ENCODE measurements at places on chromosomes 16 and 17.

GRCh38 chr16:69315486-69316311 lies 4.5 kb downstream of the VPS4A start:
- no peak for DNase-seq

DNA sequence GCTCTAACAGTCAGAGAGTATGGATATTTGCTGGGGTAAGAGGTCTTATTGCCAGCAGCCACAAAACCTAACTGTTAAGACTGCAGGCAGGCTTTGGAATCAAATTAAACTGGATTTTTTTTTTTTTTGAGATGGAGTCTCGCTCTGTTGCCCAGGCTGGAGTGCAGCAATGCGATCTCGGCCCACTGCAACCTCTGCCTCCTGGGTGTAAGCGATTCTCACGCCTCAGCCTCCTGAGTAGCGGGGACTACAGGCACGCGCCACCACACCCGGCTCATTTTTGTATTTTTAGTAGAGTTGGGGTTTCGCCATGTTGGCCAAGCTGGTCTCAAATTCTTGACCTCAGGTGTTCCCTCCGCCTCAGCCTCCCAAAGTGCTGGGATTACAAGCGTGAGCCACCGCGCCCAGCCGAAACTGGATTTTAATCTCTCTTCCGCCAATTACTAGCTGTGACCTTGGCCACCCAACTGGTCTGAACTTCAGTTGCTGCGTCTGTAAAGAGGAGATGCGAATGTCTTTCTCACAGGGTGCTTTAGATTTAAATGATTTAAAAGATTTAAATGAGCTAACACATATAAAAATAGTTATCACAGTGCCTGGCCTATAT lies 842 bp downstream of the MRPL10 start:
- DNase-seq: peak; percentile 17

- DNase-seq: no peak
These were observed 473.6 kb upstream of the ASIC2 start for GRCh38 chr17:33766721-33767120.

- DNase-seq: no peak
These were observed 31.5 kb downstream of the ZFHX3 start for GRCh38 chr16:73016488-73016830.

GRCh38 chr16:23252310-23252709 lies 49.8 kb upstream of the SCNN1B start:
- DNase-seq: no peak

GRCh38 chr16:27818246-27818645 lies 245.3 kb downstream of the GSG1L start:
- DNase-seq: no peak

- DNase-seq: no peak
These were observed 128.1 kb upstream of the FOXF1 start for GRCh38 chr16:86382067-86382773.

- peak; percentile 57 for DNase-seq
These were observed 14.6 kb downstream of the SRCIN1 start for GRCh38 chr17:38590988-38591758.

- no peak for DNase-seq
These were observed 444.0 kb downstream of the HS3ST3B1 start for GRCh38 chr17:14744761-14745473.

GRCh38 chr16:11676799-11677198 lies 8.5 kb downstream of the SNN start:
- no peak for DNase-seq

GRCh38 chr16:81929841-81930240 lies 81.4 kb downstream of the SDR42E1 start:
- no peak for DNase-seq

DNA sequence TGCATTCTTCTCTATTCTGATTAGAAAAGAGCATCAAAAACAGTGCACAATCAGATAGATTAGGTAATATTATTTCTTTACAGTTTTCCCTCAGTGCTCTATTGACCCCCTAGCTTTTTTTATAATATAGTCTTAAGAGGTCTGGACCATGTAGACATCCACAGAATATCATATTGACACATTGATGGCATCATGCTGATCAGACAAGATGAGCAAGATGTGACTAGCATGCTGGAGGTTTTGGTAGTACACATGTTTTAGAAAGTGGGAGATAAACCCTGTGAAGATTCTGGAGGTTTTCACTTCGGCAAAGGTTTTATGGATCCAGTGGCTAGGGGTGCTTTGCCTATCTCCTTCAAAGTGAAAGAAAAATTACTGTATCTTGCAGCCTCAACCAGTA lies 2.8 kb upstream of the ABCA8 start:
- no peak for DNase-seq

DNA sequence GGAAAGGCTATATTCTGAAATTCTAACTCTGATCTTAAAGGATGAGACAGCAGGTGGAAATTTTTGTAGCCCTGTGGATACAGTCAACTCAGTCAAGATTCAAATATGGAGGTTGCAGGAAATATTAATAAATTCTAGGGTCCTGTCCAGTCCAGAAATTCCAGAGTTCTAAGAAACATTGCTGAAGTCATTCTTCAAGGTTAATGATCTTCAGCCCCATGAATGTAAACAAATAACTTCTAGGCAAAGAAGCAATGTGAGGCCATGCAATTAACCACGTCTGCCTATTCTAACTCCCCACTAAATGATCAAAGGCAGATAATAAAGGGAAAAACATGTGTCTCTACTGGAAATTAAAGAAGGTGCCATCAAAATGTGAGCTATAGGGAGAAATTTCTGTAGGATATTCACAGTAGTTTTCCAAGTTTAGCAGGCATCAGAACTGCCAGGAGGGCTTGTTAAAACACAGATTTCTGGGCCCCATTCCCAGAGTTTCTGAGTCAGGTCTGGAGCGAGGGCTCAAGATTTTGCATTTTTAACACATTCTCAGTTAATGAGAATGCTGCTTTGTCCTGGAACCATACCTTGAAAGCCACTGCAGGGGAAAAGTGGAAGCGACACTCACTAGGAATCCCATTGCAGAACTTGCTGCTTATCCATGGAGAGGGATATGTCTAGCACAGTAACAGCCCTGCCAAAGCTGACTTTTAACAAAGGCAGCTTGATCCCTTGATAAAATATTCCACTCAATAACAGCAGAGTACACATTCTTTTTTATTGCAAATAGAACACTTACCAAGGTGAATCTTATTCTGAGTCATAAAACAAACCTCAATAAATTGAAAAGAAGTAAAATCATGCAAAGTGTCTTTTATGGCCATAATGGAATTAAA lies 61.8 kb downstream of the DNAH3 start:
- DNase-seq: no peak

GRCh38 chr16:70438585-70438968 lies 323 bp downstream of the ST3GAL2 start:
- no peak for DNase-seq

All from CD4-positive, alpha-beta T cell treated with Interferon gamma for 1 hour (primary cell).